H9 (cell line): ENCODE measurements at places on chromosomes 12 and 14. TPM values are rescaled to one million over a fixed set of nuclear protein-coding genes. Genes with fewer than 3 reads are reported as not detected.

The NFATC4 gene
- total RNA-seq, result 43.0 and 46.4 TPM in 2 replicates

The ADAMTS20 gene
- total RNA-seq, result 2.1 and 2.7 TPM in 2 replicates

The SERPINA1 gene
- total RNA-seq, result not detected in 2 replicates

The SERPINA12 gene
- not detected in 2 replicates for total RNA-seq

The BTG1 gene
- total RNA-seq, result 32.0 and 32.7 TPM in 2 replicates

The KRT3 gene
- total RNA-seq, result not detected in 2 replicates

The TMCC3 gene
- total RNA-seq, result 0.72 and 0.87 TPM in 2 replicates

The RCOR1 gene
- 34.1 and 34.5 TPM in 2 replicates for total RNA-seq

The MIP gene
- 0.17 TPM in 1 of 2 replicates, not detected in the other for total RNA-seq

GRCh38 chr12:132079695-132080094 lies 64.4 kb downstream of the DDX51 start:
- H3K27ac ChIP-seq, result no peak overlapping the region
- peaks cover 19% of the 10 kb centered on the region; the same call in 2 of the 3 replicates for H3K36me3 ChIP-seq
- H3K27me3 ChIP-seq, result no peaks in the 10 kb centered on the region
- no peak overlapping the region for H3K4me3 ChIP-seq

- no peak overlapping the region for H3K4me3 ChIP-seq
- no peaks in the 10 kb centered on the region for H3K4me1 ChIP-seq
- no peaks in the 10 kb centered on the region for H3K27me3 ChIP-seq
- no peaks in the 10 kb centered on the region for H3K36me3 ChIP-seq
- H3K27ac ChIP-seq, result no peak overlapping the region
Measured at GRCh38 chr14:54784060-54784459, 118.6 kb downstream of the GCH1 start.

GRCh38 chr12:104727726-104728465 lies 230.2 kb downstream of the SLC41A2 start:
- H3K27ac ChIP-seq, result no peak overlapping the region
- H3K36me3 ChIP-seq, result no peaks in the 10 kb centered on the region
- peaks cover under 1% of the 10 kb centered on the region; the same call in 1 of the 2 replicates for H3K4me1 ChIP-seq
- H3K27me3 ChIP-seq, result no peaks in the 10 kb centered on the region

- no peaks in the 10 kb centered on the region; the same call in 2 of the 3 replicates for H3K36me3 ChIP-seq
- H3K4me1 ChIP-seq, result no peaks in the 10 kb centered on the region
- H3K27me3 ChIP-seq, result no peaks in the 10 kb centered on the region
Measured at GRCh38 chr14:39320318-39320717, 86.6 kb downstream of the MIA2 start.

DNA sequence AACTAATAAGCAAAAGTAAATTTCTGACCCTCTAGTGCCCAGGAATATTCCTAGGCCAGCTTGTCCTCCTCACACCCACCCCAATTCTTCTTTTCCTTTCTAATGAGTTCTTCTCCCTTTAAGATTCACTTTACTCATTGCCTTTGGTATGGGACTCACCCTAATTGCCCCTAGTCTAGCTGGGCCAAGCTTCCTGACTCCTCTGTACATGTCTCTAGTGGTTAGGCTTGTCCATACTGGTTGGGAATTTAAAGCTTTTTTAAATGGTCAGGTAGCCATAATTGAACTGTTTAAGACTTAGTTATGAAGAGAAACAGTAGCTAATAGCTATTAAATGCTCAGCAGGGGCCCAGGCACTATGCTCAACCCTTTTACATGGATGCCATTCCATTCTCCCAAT lies 248.2 kb downstream of the C12orf42 start:
- no peaks in the 10 kb centered on the region; the same call in 2 of the 3 replicates for H3K36me3 ChIP-seq
- DNase-seq, result no peak
- H3K4me3 ChIP-seq, result no peak overlapping the region
- no peaks in the 10 kb centered on the region for H3K4me1 ChIP-seq

DNA sequence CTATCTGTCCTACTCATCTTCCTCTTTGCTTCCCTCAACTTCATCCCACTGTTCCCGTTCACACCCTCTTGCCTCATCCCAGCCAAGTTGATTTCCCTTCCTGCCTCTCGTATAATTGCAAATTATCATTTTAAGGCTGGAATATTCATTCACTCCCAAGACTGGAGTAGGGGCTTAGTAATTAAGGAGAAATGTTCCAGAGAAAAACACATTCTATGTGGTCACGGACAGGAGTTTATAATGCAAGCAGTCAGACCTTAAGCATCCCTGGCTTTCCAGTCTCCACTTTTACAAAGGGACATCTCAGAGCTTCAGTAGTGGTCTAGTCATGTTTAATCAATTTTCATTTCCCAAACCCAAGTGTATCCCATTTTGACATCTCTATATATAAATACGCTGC lies 54.9 kb downstream of the TMEM132D start:
- no peak for DNase-seq
- no peak overlapping the region for H3K4me3 ChIP-seq
- H3K27me3 ChIP-seq, result no peaks in the 10 kb centered on the region
- H3K27ac ChIP-seq, result no peak overlapping the region
- no peaks in the 10 kb centered on the region; the same call in 1 of the 2 replicates for H3K36me3 ChIP-seq

GRCh38 chr12:114809097-114809496 lies 125.1 kb upstream of the TBX3 start:
- DNase-seq, result no peak
- H3K27ac ChIP-seq, result no peak overlapping the region
- H3K27me3 ChIP-seq, result no peaks in the 10 kb centered on the region
- no peaks in the 10 kb centered on the region for H3K36me3 ChIP-seq

DNA sequence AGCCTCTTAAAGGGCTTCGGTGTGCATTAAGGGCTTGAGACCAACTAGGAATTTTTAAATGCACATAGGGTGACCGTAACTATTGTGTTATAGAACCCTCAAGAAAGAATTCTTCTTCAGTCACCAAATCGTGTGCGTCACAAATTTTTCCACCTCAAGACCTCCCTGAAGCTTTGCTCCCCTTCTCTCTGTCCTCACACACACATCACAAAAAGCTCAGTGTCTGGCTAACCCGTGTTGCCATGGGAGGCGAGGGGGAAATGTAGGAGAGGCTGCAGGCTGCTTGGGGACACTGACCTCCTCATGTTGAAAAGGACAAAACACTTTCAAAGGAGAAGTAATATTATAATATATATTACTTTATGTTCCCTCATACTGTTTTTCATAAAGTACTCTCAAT lies 10.6 kb downstream of the SSPN start:
- H3K27me3 ChIP-seq, result no peaks in the 10 kb centered on the region
- no peak overlapping the region for H3K4me3 ChIP-seq
- H3K4me1 ChIP-seq, result no peaks in the 10 kb centered on the region
- no peak for DNase-seq
- no peak overlapping the region for H3K27ac ChIP-seq

- no peak overlapping the region for H3K27ac ChIP-seq
- no peak for DNase-seq
- H3K4me3 ChIP-seq, result no peak overlapping the region
- H3K27me3 ChIP-seq, result no peaks in the 10 kb centered on the region
Measured at GRCh38 chr14:33030386-33030785, 91.7 kb downstream of the NPAS3 start.

- H3K4me1 ChIP-seq, result no peaks in the 10 kb centered on the region
- no peak overlapping the region for H3K4me3 ChIP-seq
- no peaks in the 10 kb centered on the region for H3K36me3 ChIP-seq
- H3K27ac ChIP-seq, result no peak overlapping the region
Measured at GRCh38 chr12:51406859-51407258, 15.7 kb upstream of the GALNT6 start.

GRCh38 chr14:56199982-56200577 lies 81.9 kb downstream of the PELI2 start:
- H3K4me3 ChIP-seq, result no peak overlapping the region
- DNase-seq, result no peak
- H3K4me1 ChIP-seq, result no peaks in the 10 kb centered on the region

DNA sequence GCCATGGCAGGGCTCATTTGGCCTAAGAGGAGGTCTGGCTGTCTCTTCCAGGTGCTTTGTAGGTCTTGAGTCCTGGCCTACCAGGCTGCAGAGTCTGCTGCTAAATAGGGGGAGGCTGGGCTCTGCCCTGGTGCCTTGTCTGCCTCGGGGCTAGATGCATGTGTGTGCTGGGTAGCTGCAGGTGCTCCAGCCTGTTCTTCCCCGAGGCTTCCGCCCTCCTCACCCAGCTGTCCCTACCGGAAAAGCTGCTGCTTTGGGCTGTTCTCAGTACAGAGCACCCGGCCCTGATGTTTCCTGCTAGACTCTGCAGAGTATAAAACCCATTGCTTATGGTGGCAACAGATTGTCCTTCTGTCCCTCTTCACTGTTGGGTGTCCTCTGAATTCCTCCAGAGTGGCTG lies 37.7 kb downstream of the RAB35 start:
- no peak overlapping the region for H3K4me3 ChIP-seq
- no peaks in the 10 kb centered on the region for H3K27me3 ChIP-seq
- peaks cover 3% of the 10 kb centered on the region; the same call in 1 of the 2 replicates for H3K4me1 ChIP-seq
- peaks cover 8% of the 10 kb centered on the region; the same call in 1 of the 2 replicates for H3K36me3 ChIP-seq

GRCh38 chr12:65123435-65124063 lies 2.4 kb upstream of the WIF1 start:
- no peaks in the 10 kb centered on the region for H3K4me1 ChIP-seq
- no peak for DNase-seq

DNA sequence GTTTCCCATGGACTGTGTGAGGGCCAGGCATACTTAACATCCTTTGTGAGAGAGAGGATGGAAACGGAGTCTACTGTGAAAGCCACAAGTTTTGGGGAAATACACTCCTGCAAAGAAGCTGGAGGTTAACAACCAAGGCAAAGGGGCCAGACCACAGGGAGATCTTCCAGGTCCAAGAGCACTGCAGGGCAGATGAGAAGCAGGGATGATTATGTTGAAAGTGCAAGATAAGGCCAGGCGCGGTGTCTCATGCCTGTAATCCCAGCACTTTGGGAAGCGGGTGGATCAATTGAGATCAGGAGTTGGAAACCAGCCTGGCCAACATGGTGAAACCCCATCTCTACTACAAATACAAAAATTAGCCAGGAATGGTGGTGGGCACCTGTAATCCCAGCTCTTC lies 15.1 kb downstream of the COQ6 start:
- H3K36me3 ChIP-seq, result peaks cover 46% of the 10 kb centered on the region
- no peak for DNase-seq
- no peak overlapping the region for H3K27ac ChIP-seq
- no peaks in the 10 kb centered on the region for H3K27me3 ChIP-seq

DNA sequence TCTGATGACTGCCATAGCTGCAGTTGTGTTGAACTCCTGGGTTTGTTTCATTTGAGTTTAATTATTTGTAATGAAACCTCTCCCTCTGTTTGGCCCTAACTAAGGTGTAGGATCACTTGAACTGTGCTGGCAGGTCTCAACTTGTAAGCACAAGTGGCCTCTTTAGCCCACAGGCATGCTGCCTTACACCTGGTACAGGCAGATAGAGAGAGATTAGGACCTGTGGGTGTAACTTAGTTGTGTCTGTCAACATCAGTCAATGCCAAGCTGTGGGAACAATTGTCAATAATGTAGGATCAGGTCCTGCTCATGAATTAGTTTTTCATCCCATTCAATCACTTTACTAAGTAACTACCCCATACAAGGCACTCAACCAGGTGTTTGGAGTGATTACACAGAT lies 263.0 kb upstream of the G2E3 start:
- H3K36me3 ChIP-seq, result no peaks in the 10 kb centered on the region
- no peaks in the 10 kb centered on the region for H3K4me1 ChIP-seq
- no peak overlapping the region for H3K27ac ChIP-seq
- no peak for DNase-seq
- H3K4me3 ChIP-seq, result no peak overlapping the region

DNA sequence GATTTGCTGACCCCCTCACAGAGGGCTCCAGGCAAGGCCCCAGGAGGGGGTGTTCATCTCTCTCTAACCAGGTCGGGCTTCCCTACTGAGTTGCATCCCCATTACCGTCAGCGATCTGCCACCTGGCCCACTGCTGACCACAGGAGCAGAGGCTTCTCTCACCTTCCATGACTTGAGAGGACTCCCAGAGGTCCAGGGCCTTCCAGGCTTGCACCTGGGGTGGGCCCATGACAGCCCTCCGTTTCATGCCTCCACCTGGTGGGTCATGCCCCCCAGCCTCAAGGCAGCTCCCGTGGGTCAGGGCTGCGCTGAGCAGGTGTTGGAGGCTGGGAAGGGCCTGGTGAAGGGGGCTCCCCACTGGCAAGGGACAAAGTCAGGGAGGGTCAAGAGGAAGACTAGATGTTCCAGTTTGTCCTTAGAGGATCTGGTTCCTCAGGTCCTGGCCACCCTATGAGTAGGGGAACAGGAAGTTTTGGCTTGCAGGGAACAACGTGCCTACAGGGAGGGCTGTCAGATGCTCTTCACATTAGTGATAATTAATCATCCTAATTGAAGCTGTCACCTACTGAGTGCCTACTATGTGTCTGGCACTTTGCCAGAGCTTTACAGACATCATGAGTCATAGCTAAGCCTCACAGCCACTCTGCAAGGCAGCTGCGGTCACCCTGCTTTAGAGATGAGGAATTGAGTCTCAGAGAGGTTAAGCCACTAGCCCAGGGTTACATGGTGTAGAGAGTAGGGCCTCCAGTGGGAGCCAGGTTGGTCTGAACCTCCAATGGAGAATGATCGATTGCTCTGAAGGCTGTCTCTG lies 13.8 kb downstream of the NFKBIA start:
- H3K27me3 ChIP-seq, result no peaks in the 10 kb centered on the region
- H3K36me3 ChIP-seq, result no peaks in the 10 kb centered on the region
- H3K27ac ChIP-seq, result no peak overlapping the region
- DNase-seq, result no peak
- no peak overlapping the region for H3K4me3 ChIP-seq

GRCh38 chr12:76030341-76031080 lies 1.1 kb downstream of the PHLDA1 start:
- no peaks in the 10 kb centered on the region for H3K27me3 ChIP-seq
- peaks cover 47% of the 10 kb centered on the region for H3K36me3 ChIP-seq
- H3K4me3 ChIP-seq, result peak overlapping the region; percentile 98

DNA sequence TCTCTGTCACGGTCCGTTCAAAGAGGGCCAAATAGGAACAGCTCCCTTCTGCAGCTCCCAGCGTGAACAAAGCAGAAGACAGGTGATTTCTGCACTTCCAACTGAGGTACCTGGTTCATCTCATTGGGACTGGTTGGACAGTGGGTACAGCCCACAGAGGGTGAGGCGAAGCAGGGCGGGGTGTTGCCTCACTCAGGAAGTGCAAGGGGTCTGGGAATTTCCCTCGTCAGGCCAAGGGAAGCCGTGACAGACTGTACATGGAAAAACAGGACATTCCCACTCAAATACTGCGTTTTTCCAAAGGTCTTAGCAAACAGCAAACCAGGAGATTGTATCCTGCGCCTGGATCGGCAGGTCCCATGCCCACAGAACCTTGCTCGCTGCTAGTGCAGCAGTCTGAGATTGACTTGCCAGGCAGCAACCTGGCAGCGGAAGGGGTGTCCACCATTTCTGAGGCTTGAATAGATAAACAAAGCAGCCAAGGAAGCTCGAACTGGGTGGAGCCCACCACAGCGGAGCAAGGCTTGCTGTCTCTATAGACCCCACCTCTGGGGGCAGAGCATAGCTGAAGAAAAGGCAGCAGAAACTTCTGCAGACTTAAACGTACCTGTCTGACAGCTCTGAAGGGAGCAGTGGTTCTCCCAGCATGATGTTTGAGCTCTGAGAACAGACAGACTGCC lies 22.7 kb downstream of the SLC38A1 start:
- peaks cover 3% of the 10 kb centered on the region for H3K4me1 ChIP-seq
- H3K36me3 ChIP-seq, result peaks cover 80% of the 10 kb centered on the region
- no peak overlapping the region for H3K4me3 ChIP-seq
- no peak overlapping the region for H3K27ac ChIP-seq
- no peak for DNase-seq

GRCh38 chr14:83827383-83827782 lies 1702.6 kb upstream of the FLRT2 start:
- peaks cover 2% of the 10 kb centered on the region; the same call in 1 of the 3 replicates for H3K36me3 ChIP-seq
- no peaks in the 10 kb centered on the region for H3K27me3 ChIP-seq
- peaks cover 8% of the 10 kb centered on the region for H3K4me1 ChIP-seq
- H3K27ac ChIP-seq, result no peak overlapping the region
- H3K4me3 ChIP-seq, result no peak overlapping the region
- no peak for DNase-seq

GRCh38 chr14:37246427-37246829 lies 48.7 kb downstream of the MIPOL1 start:
- no peak overlapping the region for H3K27ac ChIP-seq
- DNase-seq, result no peak
- H3K4me1 ChIP-seq, result no peaks in the 10 kb centered on the region
- H3K36me3 ChIP-seq, result no peaks in the 10 kb centered on the region
- no peak overlapping the region for H3K4me3 ChIP-seq
